ENCODE measurements at places on chromosomes 16 and 17.

DNA sequence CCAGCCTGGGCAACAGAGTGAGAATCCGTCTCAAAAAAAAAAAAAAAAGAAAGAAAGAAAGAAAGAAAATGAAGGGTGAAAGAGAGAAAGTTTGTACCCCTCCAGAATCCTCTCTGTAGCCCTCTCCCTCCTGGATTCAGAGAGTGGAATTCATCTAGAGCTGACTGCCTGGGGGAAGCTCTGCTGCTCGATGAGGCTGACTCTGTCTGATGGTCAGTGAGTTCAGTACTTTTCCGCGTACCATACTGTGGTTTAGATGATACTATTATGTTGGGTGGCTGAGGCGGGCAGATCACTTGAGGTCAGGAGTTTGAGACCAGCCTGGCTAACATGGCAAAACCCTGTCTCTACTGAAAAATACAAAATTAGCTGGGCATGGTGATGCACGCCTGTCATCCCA lies 14.8 kb downstream of the TMEM94 start:
- DNase-seq: no peak

DNA sequence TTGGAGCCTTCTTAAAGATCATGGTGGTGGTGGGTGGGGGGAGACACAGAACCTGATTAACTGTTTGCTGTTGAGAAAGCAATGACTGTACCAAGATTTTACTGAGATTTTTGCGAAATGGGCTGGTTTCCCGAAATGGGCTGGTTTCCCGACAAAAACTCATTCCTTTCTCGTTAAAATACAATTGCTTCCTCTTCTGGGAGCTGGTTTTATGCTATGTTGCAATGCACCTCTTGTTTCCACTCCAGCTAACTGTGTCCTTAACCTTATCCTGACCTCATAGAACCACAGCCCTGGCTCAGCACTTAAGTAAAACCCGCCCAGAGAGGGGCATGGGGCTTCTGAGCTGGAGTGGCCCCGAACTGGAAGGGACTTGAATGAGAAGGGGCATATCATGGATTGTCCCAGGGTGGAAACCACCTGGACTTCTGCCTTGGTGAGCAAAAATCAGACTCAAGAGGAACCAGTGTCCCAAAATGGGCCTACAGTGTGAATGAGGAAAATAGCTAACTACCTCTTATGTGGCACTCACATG lies 20.9 kb downstream of the FAM20A start:
- no peak for DNase-seq

DNA sequence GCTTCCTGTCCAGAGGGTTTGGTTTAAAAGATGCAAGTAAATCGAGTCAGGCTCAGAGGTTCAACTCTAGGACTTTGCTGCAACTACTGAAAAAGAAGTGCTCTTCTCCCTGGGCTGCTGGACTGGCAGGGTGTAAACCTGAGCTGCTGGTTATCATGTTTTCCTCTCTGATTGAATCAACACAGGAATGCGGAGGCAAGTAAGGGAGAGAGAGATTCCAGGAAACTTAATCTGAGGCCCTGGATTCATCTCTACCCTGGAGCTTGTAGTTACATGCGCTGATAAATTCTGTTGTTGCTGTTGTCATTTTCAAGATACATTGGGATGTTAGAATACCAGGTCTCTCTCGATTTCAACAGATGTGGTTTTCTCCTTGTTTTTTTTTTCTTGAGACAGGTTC lies 8.2 kb upstream of the HS3ST3A1 start:
- DNase-seq: no peak

- no peak for DNase-seq
Observed at GRCh38 chr16:1696863-1697262, 9.1 kb upstream of the MAPK8IP3 start.

GRCh38 chr16:81451753-81452680 lies 7.4 kb downstream of the CMIP start:
- DNase-seq: no peak

All from WERI-Rb-1 (cell line).